ENCODE measurements at places on chromosomes 3 and 15. TPM values are rescaled to one million over a fixed set of nuclear protein-coding genes. Genes with fewer than 3 reads are reported as not detected.

GRCh38 chr3:58719684-58720083, 53.1 kb upstream of the FAM3D start:
- no peak for DNase-seq

VWA5B2 gene
- total RNA-seq: 0.19 TPM

DNA sequence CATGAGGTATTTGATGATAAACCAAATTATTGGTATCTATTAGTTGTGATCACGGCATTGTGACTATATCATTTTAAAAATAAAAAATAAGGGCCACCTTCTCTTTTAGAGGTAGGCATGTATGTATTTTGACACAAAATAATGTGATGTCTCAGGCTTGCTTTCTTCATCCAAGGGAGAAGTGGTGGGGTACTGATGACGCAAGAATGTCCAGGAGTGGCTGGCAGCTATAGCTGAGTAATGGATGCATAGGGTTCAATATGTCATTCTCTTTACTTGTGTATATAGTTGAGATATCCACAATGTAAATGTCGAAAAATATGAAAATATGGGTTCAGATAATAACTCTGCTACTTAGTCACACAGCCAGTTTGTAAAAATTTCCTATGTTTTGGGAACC, 46.8 kb upstream of the NSMCE3 start:
- no peak for DNase-seq

IL17RE gene
- total RNA-seq: 1.3 TPM

DNA sequence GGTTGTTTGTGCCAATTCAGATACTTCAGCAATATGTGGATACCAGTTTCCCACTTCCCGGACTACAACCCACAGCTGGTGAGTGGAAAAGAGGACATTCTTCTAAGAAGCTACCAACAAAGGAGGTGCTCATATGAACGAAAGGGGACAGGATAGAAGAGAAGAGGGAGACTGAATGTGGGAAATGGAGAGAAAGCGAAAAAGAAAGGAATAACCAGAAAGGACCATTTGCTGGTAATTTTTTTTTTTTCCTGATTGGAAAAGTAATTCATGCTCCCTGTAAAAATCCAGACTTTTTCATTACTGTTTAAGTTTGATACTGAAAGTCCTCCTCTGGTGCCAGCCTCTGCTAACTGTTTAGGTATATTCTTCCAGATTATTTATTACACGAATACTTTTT, 1.5 kb upstream of the CHAC1 start:
- no peak for DNase-seq

GRCh38 chr3:120404876-120405275, 45.9 kb downstream of the FSTL1 start:
- no peak for DNase-seq

DNA sequence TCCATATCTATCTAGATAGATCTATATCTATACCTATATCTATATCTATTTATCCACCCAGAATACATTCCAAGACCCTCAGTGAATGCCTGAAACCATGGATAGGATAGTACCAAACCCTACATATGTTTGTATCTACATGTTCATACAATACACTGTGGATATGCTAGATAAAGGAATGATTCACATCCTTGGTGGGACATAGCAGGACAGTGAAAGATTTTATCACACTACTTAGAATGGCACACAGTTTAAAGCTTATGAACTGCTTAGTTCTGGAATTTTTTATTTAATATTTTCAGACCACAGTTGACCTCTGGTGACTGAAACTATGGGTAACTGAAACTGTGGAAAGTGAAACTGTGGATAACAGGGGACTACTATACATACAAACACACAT, 198.8 kb upstream of the TTC14 start:
- DNase-seq: no peak

DNA sequence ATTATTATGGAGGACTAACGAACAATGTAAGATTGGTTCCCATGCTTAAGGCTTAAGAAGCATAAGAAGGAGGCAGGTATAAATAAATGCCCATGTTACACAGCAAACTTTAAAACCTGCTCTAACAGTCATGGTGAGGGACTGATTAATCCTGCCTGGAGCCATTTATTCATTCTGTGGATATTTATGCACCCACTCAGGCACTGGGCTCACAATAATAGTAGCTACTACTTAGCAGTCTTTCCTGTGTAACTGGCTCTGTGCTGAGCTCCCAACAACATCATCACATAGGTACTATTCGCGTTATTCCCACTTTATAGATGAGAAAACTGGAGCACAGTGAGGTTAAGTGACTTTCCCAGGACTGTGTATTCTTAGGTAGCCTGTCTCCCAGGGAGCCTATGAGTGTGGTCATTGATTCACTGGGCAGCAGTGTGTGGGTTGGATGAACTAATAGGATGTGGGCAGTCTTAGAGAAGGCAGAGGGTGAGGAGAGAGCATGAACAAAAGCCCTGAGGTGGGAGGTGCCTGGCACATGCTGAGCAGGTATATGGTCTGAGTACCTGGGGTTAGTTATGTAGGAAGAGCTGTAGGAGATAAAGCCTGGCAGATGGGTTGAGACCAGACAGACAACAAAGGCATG, 44.1 kb upstream of the UMPS start:
- DNase-seq: no peak

HTR3D gene
- total RNA-seq: not detected

DNA sequence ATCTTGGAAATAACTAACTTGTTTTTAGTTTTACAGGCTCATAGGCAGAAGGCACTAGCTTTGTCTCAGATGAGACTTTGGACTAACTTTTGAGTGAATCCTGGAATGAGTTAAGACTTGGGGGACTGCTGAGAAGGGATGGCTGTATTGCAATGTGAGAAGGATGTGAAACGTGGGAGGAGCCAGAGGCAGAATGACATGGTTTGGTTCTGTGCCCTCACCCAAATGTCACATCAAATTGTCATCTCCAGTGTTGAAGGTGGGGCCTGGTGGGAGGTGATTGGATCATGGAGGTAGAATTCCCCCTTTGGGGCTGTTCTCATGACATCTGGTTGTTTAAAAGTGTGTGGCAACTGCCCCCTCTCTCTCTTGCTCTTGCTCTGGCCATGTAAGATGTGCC, 28.8 kb upstream of the CCDC50 start:
- DNase-seq: no peak

- no peak for DNase-seq
These were observed 165.7 kb downstream of the TCF12 start for GRCh38 chr15:57084192-57084591.

DNA sequence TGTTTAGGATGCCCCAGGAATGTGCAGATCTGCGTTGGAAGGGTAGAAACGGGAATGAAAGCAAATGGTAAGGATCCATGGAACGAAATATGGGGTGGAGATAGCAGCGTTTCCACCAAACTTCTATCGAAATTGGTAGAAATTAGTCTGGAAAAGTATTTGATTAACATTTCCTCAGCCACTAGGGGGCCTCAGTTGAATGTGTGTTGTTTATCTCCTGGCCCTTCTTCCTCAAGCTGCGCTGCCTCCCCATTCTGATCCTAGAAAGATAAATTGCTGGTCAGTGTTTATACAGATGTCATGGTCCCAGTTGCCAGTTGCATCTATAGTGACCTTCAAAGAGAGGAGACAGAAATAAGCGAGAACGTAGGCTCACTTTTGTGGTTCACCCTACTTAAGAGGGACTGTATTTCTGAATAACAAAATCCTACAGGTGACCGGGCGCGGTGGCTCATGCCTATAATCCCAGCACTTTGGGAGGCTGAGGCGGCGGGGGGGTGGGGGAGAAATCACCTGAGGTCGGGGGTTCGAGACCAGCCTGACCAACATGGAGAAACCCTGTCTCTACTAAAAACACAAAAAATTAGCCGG, 457.1 kb downstream of the SQOR start:
- DNase-seq: peak; percentile 39

XCR1 gene
- total RNA-seq: not detected

RYK gene
- 52.3 TPM for total RNA-seq

DNA sequence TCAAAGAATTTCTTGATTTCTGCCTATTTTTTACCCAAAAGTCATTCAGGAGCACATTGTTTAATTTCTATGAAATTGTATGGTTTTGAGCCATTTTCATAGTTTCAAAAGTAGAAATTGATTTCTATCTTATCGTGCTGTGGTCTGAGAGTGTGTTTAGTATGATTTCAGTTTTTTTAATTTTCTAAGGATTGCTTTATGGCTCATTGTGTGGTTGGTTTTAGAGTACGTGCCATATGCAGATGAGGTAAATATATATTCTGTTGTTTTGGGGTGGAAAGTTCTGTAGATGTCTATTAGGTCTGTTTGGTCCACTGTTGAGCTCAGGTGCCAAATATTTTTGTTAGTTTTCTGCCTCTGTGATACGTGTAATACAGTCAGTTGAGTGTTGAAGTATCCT, 487.1 kb upstream of the CBLB start:
- DNase-seq: no peak

GRCh38 chr3:9000041-9000440, 36.8 kb upstream of the RAD18 start:
- DNase-seq: no peak

BLOC1S6 gene
- total RNA-seq: 45.6 TPM

- DNase-seq: no peak
These were observed 261.3 kb downstream of the TBC1D5 start for GRCh38 chr3:17481116-17481515.

SH3GL3 gene
- total RNA-seq: not detected

MESP2 gene
- 0.15 TPM for total RNA-seq

GPR149 gene
- total RNA-seq: not detected

DNA sequence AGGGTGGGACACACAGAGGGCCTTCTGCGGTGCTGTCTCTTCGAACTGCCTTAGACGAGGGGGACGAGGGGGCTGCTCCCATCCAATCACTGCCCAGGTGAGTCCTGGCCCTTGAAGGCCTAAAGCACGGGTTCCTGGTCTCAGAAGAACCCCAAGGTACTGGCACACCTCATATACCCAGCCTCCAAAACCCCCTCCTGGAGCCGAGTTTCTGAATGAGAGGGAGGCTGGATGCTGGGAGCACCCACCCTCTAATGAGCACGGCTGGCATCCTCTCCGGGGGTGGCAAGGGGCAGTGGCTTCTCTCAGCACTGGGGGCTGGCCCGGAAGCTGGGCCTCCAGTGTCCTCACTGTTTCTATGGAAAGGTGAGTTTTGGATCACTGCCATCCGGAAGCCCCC, 165.6 kb downstream of the LRRK1 start:
- DNase-seq: no peak

GRCh38 chr15:90343302-90343790, 8.7 kb upstream of the ZNF774 start:
- DNase-seq: no peak

HYAL1 gene
- total RNA-seq: 1.2 TPM

DNA sequence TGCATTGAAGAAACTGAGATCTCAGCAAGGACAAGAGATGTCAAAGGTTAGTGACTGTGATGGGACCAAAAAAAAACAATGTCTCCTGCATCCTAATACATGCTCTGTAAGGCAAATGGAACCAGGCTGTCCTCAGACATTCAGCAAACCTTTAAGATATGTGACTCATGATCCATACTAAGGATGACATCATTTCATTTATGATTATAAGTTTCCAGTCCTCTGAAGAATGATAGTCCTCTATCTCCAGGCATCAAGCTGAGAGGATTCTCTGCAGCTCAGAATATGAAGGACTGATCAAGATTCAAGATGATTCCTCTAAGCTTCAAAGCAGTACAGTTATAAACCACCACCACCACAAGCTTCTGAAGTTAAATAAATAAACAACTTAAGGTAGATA, 47.6 kb downstream of the SSR3 start:
- DNase-seq: no peak

DNA sequence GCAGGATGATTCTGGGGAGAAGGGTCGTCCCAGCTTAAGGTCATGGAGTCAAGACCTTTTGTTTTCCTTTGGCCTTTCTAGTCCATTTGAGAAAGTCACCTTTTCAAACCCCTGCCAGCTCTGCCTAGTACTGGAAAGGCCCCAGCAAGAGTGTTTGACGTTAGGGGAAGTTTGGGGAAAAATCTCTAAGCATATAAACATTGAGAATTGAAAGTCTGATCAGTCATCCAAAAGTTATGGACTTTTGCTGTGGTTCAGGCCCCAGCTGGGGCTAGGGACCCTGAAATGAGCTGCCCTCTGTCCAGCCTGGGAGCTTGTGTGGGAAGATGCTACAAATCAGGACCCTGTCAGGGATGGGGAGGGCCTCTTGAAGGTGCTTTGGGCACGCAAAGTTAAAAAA, 21.6 kb downstream of the SLC6A6 start:
- no peak for DNase-seq

ADAMTS7 gene
- total RNA-seq: 83.0 TPM

- no peak for DNase-seq
These were observed 26.4 kb upstream of the HERC1 start for GRCh38 chr15:63860155-63860554.

DISP2 gene
- total RNA-seq: 3.9 TPM

MRAS gene
- 14.1 TPM for total RNA-seq

DNA sequence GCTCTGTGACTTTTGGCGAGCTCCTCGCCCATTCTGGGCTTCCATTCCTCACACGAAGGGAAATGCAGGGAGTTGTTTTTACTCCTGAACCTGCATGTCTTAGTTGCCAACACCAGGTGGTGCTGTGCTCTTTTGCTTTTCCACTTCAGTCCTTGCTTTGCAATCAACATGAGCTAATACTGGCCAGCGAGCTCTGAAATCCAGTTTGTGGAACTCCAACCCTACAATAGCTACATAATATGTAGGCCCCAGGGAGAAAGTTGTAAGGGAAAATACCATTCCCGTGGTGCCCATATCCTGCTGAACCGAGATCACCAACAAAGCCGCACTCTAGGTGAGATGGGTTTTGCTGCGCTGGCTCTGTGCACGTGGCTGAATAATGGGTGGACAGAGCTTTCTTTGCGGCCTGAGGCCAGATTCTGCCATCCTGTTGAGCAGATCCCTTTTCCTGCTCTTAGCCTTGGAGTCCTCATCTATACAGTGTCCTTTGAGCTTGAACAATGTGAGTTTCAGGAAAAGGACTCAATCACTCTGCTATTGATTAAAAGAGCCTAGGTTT, 25.0 kb downstream of the LSM3 start:
- DNase-seq: no peak

SPINK8 gene
- not detected for total RNA-seq

GRCh38 chr3:149667576-149667975, 9.8 kb upstream of the WWTR1 start:
- DNase-seq: no peak

- no peak for DNase-seq
These were observed 113.8 kb downstream of the PPM1L start for GRCh38 chr3:160869825-160870224.

- no peak for DNase-seq
These were observed 12.6 kb downstream of the ALAS1 start for GRCh38 chr3:52210550-52211046.

GRCh38 chr3:103991-104390, 92.6 kb upstream of the CHL1 start:
- no peak for DNase-seq

LRRIQ4 gene
- total RNA-seq: not detected

- DNase-seq: peak; percentile 9
These were observed 286.4 kb downstream of the ZIC4 start for GRCh38 chr3:147119989-147120388.

- no peak for DNase-seq
These were observed 124.6 kb downstream of the CD47 start for GRCh38 chr3:107966276-107966675.
